ENCODE measurements at places on chromosomes 11 and 22.

DNA sequence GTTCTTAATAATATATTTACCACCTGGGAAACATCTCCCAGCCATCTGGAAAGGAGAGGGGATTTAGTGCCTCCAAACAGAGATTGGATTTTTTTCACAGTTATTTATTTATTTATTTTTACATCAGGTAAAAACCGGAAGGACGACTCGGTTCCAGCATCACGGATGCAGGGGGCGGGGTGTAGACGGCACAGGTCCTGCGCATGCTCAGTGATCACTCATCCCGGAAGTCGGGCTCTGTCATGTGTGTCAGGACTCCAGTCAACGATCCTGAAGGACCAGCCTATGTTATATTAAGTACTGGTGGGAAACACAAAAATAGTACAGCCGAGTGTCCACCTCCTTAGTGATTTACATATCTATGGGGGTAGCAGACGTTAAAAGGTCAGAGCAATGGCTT, 467.6 kb downstream of the NTM start:
- peak; percentile 7 for DNase-seq

GRCh38 chr11:121389651-121390050, 62.5 kb upstream of the SORL1 start:
- no peak for DNase-seq

GRCh38 chr11:131649856-131650255, 279.4 kb downstream of the NTM start:
- DNase-seq: no peak

DNA sequence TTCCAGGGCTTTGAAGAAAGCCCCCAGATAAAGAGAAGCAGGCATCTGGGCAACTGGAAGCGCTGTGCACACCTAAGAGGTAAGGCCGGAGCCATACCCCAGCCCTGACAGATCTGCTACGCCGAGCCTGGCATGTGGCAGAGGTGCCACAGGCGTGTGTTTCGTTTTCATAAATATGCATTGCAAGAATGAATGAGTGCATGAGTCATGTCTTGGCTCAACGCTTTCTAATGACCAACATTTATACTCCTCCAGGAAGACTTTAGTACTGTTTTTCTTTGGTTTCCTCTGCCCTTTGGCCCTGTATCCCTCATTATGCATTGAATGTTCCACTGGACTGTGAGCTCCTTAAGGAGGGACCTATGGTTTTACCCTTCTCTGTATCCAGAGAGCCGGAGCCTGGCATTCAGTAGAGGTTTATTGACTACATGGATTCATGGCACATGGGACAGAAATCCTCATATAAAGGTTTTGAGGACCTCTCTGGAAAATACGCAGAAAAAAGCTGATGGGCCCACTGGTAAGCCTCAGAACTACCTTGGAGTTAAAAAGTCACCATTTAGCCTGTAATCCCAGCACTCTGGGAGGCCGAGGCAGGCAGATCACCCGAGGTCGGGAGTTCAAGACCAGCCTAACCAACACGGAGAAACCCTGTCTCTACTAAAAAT, 38.9 kb upstream of the CSNK2A3 start:
- DNase-seq: no peak

GRCh38 chr11:44854741-44855492, 95.8 kb downstream of the TP53I11 start:
- DNase-seq: no peak

Data from SHP77 (cell line).